HS-5 (cell line): ENCODE measurements at places on chromosomes 4 and X.

GRCh38 chr4:89171176-89171805 lies 60.0 kb downstream of the TIGD2 start:
- DNase-seq = no peak

- DNase-seq = no peak
These were observed 82.3 kb downstream of the GLRA3 start for GRCh38 chr4:174746710-174747109.

- no peak for DNase-seq
These were observed 128.7 kb downstream of the AFAP1 start for GRCh38 chr4:7810783-7811535.

- DNase-seq = no peak
These were observed 12.5 kb downstream of the CCNG2 start for GRCh38 chr4:77169481-77169880.

- DNase-seq = peak; percentile 26
These were observed 44.4 kb upstream of the TMSB15B start for GRCh38 chrX:103918050-103918449.

DNA sequence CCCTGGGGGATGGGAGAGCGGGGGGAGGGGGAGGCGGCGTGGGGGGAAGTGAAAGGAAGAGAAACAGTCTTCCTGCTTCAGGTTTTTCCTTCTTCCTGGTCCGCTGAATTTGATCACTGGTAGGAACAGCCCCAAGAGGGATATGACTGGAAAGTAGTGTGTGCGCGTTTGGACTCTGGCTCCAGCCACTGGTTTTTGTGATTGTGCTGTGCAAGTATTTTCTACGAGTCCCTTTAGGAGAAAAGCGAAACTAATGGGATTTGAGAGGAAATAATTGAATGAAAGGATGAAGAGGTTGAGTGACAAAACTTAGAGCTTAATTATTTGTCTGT lies 836 bp downstream of the PRRG1 start:
- DNase-seq = no peak

GRCh38 chr4:81951891-81952455 lies 421.8 kb downstream of the HNRNPD start:
- no peak for DNase-seq

GRCh38 chrX:76821276-76821675 lies 393.8 kb downstream of the MAGEE1 start:
- DNase-seq = no peak

DNA sequence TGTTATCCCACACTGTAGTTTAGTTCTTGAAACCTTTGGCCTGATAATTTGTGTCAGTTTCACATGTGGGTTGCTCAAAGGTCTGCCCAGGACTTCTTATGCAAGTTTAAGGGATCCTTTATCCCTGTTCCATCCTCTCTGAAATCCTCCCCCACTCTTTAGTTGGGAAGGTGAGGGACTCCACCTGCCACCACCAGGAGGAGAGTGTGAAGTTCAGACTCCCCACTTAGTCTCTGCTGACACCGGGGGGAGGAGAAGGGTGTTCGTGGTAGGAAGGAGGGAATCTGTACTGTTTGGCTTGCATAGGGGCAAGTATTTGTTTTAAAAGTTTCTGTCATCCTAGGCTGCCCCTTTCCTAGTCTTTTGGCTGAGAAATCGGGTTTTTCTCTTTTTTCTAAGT lies 211.8 kb downstream of the PPP4R3C start:
- no peak for DNase-seq

- no peak for DNase-seq
These were observed 212.8 kb upstream of the PDE5A start for GRCh38 chr4:119841361-119841760.

GRCh38 chrX:136627409-136627808 lies 20.5 kb upstream of the CD40LG start:
- DNase-seq = no peak

GRCh38 chr4:73918058-73918457 lies 48.9 kb downstream of the CXCL1 start:
- DNase-seq = no peak

GRCh38 chr4:107379054-107379869 lies 340.8 kb downstream of the PAPSS1 start:
- DNase-seq = peak; percentile 2

DNA sequence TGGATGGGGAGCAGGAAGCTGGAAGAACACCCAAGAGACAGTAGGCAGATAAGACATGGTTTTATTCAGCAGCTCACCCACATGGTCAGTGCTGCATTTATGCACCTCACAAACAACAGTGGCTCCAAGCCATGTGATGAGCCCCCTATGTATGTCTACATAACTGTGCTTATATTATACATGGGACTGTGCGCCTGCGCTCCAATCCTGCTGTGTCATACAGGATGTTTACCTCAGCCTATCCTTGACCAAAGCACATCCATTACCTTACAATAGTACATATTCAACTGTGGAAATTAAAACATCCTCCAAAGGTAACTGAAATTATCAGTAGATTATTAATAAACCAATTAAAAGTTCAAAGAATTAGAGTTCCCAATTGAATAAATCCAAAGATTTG lies 44.1 kb upstream of the SGMS2 start:
- no peak for DNase-seq

DNA sequence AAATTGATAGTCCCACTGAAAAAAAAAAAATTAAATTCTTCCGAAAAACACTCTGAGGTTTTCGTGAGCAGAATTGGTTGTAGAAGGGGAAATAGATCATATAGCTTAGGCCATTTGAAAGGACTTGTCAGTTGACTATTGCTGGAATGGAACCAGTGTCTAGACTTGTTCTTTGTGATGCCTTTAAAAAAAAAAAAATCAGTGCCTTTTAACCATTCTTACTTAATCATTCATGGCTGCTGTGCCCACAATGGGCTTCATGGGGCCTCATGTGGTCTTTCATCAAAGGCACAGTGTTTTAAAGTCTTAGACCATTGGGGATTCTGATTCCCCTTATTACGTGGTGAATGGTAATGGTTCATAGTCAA lies 139.3 kb downstream of the AFF1 start:
- DNase-seq = no peak

DNA sequence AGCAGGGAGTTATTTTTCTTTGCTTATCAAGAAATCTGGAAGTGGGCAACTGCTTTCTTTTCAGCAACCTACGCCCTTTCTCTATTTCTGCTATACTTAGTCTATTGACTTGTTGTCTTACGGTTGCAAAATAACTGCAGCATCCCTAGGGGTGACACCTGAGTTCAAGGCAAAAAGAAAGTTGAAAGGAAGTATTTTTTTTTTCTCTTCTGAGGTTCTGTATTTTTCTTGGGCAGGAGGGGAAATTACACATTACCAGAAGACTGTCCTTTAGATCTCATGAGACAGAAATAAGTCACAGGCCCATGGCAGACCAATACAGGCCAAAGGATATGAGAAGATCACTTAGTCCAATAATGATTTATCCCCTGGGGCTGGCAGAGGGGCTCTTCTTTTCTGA lies 204.7 kb upstream of the CASK start:
- no peak for DNase-seq

DNA sequence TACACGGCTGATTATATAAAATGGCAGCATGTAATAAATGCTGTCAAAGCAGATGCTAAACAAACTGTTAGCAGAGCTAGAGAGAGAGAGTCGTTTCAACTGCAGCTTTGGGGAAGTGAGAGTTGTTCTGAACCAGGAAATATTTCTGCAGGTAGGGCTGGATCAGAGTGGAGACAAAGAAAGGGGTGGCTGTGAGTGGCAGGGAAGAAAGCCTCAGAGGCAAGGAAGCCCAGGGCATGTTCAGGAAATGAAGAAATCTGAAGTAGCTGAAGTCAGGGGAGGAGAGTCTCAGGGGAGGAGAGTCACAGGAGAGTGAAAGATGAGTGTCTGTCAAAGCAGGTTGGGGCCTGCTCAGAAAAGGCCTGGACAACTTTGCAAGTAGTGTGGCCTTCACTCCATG lies 48.4 kb upstream of the RPS6KA3 start:
- DNase-seq = no peak

GRCh38 chr4:147550626-147551246 lies 66.5 kb upstream of the TMEM184C start:
- peak; percentile 36 for DNase-seq

DNA sequence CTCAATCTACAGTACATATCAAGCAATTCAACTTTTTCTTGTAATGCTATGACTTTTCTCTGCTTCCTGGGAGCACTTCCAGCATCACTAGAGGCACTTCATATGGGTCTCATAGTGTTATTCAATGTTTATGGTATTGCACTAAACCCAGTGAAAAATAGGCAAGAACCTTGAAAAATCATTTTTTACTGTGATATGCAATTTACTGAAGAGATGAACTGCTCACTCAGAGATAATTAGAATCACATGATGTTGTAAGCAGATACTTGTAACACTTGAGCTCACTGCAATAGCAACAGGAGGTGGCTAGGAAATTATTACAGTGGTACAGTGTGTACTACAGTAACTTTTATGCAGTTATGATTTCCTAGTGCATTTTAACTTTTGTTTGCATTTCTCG lies 93.3 kb downstream of the RASGEF1B start:
- DNase-seq = no peak

GRCh38 chr4:177489471-177490246 lies 47.4 kb upstream of the AGA start:
- DNase-seq = no peak

DNA sequence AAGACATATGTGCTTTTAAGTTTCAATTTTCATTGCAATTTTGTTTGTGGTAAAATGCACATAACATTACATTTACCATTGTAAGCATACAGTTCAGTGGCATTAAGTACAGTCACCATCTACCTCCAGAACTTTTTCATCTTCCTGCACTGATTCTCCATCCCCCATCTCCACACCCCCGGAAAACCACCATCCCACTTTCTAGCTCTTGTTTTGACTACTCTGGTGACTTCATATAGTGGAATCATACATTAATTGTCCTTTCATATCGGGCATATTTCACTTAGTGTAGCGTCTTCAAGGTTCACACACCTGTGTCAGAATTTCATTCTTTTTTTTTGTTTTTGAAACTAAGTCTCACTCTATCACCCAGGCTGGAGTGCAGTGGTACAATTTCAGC lies 143.5 kb downstream of the GPR143 start:
- no peak for DNase-seq

GRCh38 chr4:149630064-149630463 lies 185.6 kb downstream of the IQCM start:
- DNase-seq = no peak

DNA sequence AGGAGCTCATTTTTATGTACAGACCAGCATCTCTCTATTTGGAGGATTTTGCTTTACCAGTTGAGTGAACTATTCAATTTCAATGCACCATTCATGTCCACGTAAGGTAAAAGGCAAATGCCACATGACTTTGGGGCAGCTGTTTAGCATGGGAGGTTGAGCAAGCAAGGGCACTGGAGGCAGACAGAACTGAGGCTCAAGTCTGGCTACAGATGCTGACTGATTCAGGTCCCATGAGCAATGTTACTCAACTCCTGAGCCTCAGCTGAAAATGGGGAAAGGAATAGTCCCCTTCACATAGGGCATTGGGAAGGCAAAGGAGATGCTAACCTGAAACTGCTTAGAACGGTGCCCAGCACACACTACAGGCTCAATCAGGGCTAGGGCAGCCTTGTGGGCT lies 93.0 kb upstream of the MTM1 start:
- no peak for DNase-seq

- no peak for DNase-seq
These were observed 161.2 kb upstream of the NUDT6 start for GRCh38 chr4:123083646-123084045.

- no peak for DNase-seq
These were observed 215.5 kb downstream of the LDB2 start for GRCh38 chr4:16682975-16683374.

DNA sequence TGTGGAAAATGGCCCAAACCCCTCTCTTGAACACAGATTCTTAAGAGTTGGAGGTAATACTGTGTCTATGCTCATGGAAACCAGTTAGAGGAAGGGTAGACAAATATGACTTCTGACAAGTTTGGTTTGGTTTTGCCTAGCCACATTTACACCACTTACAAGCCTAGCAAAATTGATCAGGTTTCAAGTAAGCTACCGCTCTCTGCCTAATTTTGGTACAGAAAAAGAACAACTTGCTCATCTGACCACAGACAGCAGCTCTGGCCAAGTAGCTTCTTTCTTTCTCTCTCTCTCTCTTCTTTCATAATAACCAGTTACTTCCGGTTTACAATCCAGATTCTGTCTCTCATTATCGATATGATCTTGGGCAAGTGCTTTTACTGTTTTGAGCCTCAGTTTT lies 260.0 kb downstream of the GLUD2 start:
- no peak for DNase-seq

GRCh38 chrX:55715847-55716246 lies 1.7 kb upstream of the RRAGB start:
- DNase-seq = no peak

GRCh38 chrX:31333165-31333831 lies 261.5 kb upstream of the FTHL17 start:
- DNase-seq = peak; percentile 51

DNA sequence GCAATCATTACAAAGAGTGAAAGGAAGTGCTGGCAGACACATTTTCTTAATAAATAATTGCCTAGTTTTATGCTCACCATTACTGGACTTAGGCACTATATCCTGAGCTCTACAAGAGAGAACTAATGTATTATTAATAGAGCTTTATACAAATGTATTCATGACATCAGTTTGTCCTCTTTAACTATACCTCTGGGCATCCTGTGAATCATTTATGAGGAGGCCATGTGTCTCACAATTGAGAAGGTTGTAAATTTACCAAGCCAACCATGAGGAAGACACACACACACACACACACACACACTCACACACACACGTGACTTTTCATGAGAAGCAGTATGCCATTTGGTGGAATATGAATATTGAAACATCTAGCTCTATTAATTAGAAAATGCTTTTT lies 728.2 kb downstream of the ARAP2 start:
- DNase-seq = no peak

DNA sequence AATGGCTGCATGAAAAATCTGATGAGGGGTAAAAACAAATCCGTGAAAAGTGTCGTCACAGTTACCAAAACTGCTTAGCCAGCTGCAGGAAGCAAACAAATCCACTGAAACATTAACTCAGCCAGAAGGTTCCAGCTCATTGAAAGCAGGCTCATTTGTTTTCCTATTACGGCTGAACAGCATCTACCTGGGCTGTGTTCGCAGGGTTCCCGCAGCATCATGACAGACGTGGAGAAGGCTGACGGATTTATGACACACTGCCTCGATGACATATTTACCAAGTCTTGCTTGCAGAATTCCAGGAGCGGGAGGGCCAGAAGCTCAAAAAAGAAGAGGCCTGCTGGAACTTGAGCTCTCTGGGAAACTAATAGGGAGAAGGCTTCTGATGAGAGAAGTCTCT lies 781.1 kb downstream of the RAB28 start:
- DNase-seq = no peak

DNA sequence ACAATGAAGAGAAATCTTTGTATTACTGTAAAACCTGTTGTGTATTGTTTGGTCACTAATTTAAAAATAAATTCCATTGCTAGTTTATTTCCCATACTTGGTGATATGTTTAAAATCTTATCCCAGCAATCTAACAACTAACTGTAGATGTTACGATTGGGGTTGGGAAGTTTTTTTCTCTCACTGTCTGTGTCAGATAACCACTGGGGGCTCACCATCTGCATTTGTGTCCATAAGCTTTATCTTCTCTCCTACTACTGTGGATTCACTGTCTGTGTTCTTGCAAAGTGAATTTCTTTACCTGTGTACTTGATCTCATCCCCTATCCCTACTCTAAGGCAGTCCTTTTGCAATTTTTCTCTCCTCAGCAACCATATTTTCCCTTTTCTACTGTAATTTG lies 81.3 kb downstream of the STIM2 start:
- DNase-seq = no peak

GRCh38 chrX:88416002-88416401 lies 331.0 kb upstream of the CPXCR1 start:
- DNase-seq = no peak

- no peak for DNase-seq
These were observed 377 bp downstream of the TIMM17B start for GRCh38 chrX:48897157-48897624.

GRCh38 chr4:85132117-85132516 lies 165.6 kb upstream of the WDFY3 start:
- DNase-seq = no peak
